ENCODE measurements at places on chromosomes 13 and 19.

DNA sequence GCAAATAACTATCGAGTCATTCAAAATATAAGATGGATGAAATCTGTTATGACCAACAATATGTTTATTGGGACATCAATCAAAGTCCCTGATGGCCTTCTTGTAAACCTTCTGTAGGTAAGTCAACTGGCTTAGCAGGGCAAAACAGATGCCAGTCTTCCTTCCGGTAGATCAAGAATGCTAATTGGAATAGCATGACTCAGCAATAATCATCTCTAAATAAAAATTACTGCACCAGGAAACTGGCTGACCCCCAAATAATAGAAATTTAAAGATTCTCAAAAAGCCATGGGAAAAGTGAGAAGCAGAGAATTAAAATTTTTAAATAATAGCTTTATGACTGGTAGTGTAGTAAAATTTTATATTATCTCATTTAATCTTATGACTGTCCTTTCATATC, 1005.4 kb downstream of the OLFM4 start:
- DNase-seq = no peak

DNA sequence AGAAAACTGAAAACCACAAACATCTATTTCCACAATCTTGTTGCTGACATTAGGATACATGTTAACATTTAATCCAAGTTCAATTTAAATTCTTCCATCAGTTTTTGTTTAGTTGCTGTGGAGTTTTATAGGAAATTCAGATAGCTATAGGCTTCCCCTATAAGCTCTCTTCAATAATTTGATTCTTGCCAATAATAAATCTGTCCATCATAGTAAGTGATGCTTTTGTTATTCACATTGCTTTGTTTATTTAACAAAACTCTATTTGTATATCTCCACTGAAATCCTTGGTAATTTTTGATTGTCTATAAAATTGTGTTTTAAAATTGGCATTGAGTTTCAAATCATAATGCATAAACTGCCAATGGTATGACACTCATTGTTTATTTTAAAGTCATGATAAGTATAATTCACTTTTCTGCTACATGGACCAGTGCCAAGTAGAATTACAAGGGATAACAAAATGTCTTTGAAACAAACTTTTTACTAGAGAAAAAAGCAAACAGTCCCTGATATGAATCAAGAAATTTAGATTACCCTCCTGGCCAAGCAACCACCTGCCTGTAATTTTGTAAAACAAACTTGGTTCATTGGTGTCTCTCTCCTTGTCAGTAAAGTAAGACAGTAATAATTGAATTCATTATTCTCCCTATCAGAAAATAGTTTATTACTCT, 577.3 kb upstream of the GPC6 start:
- no peak for DNase-seq

GRCh38 chr19:9847087-9847671, 12.1 kb downstream of the PIN1 start:
- peak; percentile 65 for DNase-seq

- no peak for DNase-seq
Measured at GRCh38 chr13:105083992-105084391, 1451.5 kb downstream of the EFNB2 start.

DNA sequence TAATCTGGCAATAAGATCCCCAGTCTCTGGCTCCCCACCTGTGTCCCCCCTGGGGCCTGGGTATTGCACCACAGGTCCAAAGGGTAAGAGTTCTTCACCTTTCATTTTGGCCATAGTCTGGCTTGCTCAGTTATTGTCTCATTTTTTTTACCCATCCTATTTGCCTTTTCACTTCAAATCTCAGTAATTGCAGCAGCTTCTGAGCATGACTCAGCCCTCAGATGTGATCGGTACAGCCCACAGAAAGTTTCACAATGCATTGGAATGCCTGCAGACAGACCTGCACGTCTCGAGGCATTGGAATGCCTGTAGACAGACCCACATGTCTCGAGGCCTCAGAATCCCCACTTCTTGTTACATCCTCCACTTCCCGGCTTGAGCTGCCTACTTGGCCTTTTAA, 173.6 kb downstream of the NUFIP1 start:
- peak; percentile 60 for DNase-seq

All from ovary (tissue), 10 donors.